ENCODE measurements at places on chromosomes 5 and 9.

GRCh38 chr5:131206772-131207171, 36.0 kb downstream of the LYRM7 start:
- DNase-seq = no peak

DNA sequence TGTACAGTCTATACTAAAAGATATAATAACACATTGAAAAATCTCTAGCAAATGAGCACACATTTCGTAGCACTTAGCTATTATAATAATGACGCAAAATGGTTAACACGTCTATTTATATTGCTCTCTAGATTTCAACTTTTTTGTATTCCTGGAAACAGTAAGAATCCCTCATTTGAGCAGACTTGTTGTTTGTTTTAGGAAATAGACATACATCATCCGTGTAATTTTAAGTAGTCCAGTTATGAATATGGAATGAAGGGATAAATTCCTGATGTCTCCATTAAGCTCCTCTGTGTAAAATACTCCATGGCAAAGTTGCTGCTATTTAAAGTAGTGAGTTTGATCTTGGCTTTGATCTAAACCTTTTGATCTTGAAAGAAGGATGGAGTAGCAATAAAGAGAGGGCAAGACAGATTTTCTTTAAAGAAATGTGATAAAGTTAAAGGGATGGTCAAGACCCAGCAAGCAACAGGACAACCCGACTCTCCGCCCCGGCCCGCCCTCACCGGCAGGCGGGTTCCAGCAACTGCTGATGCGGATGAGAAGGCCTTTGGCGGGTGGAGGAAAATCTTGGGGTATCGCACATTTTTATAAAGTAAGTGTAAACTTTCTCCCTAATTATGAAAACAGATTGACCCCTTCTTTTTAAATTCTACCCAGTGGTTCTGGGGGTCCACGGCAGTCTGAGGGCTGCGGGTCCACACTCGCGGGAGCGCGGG, 277.4 kb downstream of the AOPEP start:
- DNase-seq = no peak

DNA sequence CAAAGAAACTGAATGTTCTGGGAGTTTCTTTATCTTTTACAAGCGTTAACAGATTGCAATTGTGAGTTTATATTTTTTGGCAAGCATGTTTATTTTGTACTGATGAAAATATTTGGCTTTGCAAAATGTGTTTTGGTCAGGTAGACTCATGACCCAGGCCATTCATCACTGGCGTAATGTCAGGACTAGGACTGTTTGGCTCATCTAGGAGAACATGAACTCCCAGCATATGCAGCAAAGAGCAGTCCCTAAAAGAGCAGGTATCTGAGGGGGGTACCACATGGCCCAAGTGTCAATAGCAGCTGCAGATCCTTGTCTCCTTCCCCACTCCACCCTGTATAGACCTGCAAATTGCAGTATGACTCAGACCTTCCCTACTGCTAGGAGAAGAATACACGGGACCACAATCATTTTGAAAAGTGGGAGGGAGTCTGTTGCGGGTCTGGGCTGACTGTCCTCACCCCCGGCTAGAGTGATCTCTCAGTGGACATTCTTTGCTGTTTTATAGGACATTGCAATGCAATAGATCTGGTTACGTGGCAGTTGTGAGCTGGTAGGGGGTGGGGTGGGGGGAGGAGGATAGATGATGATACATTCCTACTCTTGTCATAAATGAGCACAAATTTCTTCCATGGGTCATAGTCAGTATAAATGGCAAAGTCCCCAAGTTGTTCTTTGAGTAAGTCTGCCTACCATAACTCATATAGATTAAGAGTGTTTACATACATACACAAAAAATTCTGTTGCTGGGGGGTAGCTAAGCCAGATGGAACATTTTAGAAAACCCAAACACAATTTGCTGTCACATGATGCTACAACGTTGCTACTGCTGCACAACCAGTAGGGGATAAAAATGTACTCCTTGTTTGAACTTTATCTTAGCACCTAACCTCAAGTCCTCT, 20.8 kb upstream of the SNCAIP start:
- DNase-seq = no peak

- DNase-seq = no peak
Measured at GRCh38 chr9:21579247-21579671, 97.1 kb upstream of the IFNE start.

- DNase-seq = no peak
Measured at GRCh38 chr5:175700991-175701390, 43.1 kb downstream of the HRH2 start.

DNA sequence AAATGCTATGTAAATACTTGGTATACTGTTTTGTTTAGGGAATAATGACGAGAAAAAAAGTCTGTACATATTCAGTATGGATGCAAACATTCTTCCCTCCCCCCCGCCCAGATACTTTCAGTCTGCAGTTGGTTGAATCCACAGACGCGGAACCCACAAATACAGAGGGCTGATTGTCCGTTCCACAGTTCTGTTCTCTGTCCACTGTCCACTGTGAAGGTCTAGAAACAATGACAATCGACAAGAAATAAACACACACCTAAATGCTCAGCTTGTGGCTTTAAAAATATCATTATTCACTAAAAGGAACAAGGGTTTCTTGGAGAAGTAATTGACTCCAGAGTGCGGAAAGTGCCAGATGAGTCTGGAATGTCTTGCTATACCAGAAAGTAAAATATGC, 109.1 kb downstream of the TMEM161B start:
- no peak for DNase-seq

All from kidney epithelial cell (primary cell).